ENCODE measurements at places on chromosomes 3 and 15.

DNA sequence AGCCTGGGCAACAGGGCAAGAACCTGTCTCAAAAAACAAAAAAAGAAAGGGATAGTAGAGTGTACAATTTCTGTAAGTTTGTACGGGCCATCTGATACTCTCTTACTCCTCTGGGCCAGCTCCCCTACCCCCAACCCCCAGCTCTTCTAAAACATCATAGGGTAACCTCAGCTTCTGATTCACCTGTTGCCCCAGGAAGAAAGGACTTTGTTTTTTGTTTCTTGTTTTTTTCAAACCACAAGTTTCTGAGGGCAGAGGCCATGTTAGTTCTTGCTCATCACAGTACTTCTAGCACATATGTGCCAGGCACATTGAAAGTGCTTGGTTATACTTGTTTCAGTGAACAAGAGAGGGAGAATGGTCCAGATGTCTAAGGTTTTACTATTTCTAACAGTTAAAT, 20.2 kb downstream of the ATOSA start:
- DNase-seq: no peak

DNA sequence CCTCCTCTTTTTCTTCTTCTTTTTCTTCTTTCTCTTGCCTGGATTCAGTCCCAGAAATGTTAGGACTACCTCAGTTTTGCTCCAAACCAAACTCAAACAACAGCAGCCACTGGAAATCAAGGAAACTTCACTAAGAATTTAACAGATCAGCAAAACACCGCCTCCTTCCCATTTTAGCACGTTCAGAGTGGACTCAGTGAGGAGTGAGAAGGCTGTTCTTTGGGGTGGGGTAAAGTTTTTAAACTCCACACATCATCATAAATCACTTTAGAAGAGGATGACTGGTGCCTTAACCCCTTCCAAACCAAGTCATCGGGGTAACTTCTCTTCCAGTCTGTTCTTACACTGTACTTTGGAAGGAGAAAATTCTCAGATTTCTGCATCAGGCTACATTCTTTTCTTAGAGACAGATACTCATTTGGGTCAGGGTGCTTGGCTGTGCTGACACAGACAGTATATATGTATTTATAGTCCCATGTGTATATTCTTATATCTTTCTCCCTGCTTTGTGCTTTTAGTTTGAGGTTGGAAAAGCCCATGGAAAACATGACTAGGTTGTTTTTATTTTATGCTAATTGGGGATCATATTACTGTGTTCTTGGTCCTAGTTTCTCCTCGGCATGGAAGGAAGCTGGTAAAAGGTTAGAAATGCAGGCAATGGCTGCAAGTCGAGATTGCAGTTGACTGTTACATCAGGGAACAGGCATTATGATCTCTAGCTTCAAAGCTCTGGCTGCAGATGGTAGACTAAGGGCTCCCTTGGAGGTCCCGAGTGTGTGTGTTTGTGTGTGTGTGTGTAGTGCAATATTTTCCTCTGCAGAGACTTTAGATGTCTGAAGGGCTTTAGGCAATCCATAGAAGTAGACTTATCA, at the start of gene CCDC80:
Gene CCDC80, minus strand, starts transcription at position 214 of the 872 bp plus-strand sequence. CDS start 1,238 bp downstream, outside the sequence.
- peak; percentile 88 for DNase-seq

GRCh38 chr15:69012761-69013364, 1.6 kb upstream of the NOX5 start:
- no peak for DNase-seq

GRCh38 chr15:101047301-101047781, 128.2 kb downstream of the LRRK1 start:
- DNase-seq: no peak

- no peak for DNase-seq
These were observed 687.2 kb upstream of the SGO1 start for GRCh38 chr3:20873235-20873634.

- DNase-seq: no peak
These were observed 169.9 kb downstream of the AKAP13 start for GRCh38 chr15:85550283-85550682.

DNA sequence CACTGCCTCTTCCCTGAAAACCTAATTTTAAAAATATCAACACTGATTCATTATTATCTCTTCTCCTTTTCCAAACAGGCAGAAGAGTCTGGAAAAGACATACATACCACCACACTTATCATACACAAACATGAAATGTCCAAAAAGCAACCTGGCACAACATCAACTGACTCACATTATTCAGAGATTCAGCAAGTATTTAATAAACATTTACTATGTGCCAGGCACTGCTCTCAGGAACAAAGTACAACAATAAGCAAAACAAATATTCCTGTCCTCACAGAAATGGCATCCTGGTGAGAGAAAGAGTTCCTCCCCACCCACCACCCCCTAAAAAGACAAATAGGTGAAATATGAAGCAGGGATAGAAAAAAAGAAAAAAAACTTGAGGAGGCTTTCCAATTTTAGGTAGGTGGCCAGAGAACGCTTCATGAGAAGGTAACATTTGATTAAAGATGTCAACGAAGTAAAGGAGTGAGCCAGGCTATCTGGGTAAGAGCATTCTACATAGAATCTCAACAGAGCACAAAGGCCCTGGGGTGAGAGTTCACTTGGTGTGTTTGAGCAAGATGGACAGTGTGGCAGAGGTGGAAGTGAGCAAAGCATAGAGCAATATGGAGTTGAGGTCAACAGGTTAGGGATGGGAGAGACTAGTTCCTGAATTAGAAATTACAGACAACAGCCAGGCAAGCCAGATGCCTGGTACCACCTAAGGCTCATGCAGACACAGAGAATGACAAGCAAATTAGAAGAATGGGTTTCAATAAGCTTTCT, 141.7 kb downstream of the OSBPL10 start:
- DNase-seq: no peak

DNA sequence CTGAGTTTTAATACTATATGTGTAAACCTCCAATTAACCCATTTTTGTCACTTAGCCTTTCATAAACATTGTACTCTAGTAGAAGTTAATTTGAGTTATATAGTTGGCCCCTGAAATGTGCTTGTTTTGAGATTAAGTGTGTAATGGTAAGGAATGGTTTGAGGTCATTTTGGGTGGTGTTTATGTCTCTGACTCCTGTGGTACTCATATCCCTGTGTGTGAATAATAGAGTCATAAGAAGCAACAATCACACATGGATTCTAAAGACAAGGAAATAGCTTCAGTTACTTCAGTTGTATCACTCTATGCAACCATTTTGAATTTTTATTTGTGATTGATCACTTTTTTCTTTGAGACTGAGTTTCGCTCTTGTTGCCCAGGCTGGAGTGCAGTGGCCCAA, 408.5 kb downstream of the MFSD1 start:
- DNase-seq: no peak

- DNase-seq: no peak
These were observed 817 bp upstream of the PLXNA1 start for GRCh38 chr3:126982126-126982470.

- DNase-seq: no peak
These were observed 227.6 kb upstream of the SATB1 start for GRCh38 chr3:18652781-18653180.

DNA sequence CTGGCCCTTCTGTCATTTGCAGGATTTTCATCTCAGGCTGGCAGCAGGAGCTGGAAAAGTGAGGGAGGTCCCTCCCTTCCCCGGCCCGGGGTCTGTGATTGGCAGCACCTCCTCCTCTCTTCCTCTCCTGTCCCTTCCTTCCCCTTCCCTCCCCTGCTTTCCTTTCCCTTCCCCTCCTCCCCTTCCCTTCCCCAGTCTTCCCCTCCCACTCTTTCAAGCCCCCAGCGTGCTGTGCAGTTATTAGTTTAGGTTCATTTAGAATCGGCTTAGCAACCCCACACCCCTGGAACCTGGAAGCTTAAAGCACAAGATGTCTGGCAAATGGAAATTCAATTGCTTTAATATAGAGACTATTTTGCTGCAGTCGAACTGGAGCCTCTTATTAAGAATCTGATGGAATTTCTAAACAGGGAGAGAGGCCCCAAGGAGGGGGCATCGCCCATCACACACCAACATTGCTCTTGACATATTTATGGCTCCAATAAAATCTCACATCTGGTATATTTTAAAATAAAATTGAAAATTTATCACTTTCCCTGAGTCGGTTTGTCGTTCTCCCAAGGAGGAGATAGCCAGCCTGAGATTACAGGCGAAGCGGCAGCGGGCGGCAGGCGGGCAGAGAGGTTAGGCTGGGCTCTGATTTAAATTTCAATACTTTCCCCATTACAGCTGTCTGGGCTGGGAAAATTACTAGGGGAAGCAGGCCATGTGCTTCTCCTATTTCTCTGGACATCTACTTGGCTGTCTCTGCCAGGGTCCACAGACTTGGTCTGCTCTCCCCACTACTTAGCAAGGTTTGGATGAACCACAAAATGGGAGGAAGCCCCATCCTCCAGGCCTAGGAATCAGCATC, 98.9 kb downstream of the LINGO1 start:
- no peak for DNase-seq

- no peak for DNase-seq
These were observed 31.4 kb upstream of the NOX5 start for GRCh38 chr15:68982976-68983563.

DNA sequence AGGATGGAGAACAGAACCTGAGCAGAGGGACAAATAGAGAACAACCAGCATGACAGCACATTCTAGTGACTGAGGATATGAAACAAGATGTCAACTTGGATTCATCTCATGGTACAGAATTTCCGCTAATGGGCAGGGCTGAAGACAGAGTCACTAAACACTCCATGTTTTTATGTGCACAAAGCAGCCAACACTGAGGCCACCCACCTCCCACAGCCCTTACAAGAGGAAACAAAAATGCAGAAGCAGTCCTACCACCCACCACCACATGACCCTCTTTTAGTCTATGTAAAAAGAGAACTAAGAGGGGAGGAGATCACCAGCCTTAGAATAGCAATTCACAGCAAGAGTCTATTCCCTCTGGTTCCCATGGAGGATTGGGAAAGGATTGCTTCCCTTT, 131.4 kb upstream of the UBE2E2 start:
- DNase-seq: no peak

GRCh38 chr3:147757866-147758265, 348.7 kb downstream of the ZIC1 start:
- DNase-seq: no peak

DNA sequence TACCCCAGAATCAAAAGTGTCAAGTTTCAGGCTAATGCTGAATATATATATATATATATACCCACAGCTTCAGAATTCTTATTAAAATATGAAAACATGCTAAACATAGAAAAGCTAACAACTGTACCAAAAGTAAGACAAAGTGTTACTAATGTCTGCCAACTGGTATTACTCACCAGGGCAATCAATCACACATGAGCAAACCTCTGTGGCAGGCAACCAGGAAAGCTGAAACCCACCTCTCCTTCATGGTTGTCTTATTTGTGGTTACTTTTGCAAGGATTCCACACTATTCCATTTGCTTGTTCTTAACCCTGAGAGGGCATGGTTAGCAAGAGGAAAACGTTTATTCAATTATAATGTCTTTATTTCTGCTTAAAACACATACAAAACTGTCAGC, 512.3 kb upstream of the MDFIC2 start:
- no peak for DNase-seq

GRCh38 chr3:189625071-189625470, 6.1 kb upstream of the TP63 start:
- no peak for DNase-seq

DNA sequence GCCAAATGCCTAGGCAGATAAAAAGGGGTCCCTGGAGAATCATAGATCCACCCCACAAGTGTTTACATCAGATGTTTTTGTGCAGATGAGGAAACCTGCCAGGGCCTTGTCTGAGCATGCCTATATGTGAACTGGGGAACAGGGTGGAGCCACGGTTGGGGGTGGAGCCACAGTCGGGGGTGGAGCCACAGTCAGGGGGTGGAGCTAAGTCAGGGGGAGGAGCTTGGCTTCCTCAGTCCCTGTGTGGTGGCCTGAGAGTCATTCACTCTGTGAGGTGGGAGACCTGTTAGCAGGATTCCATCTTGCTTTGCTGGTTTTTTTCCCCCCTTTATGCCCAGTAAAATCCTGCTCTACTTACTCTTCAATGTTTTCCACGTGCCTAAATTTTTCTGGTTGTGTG, 57.8 kb upstream of the TGFBR2 start:
- DNase-seq: no peak

DNA sequence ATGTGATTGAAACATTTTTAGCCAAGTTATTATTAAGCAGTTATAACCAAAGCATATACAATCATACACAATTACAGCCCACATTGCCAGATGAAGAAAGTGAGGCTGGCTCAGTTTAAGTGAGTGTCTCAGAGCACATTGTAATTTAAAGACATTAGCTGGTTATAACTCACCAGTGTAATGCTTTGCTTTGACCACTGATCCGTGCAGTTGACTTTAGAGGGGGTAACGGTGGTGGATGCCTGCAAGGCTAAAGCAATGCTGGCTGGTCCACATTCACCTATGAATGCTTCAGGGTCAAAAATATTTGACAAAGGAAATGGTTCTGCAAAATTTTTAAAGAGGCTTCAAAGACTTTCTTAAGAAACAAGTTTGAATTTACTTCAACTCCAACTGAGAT, 1.2 kb downstream of the C3orf85 start:
- DNase-seq: no peak

DNA sequence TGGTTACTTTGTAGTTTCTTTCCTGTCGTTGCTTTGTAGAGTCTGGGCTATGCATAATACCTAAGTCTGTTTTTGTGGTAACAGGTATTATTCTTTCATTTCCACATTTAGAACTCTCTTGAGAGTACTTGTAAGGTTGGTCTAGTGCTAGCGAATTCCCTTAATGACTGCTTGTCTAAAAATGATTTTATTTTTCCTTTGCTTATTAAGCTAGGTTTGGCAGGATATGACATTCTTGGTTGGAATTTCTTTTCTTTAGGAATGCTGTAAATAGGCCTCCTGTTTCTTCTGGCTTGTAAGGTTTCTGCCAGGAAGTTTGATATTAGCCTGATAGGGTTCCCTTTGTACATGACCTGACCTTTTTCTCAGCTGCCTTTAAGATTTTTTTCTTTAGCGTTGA, 70.1 kb upstream of the SGO1 start:
- no peak for DNase-seq

- peak; percentile 62 for DNase-seq
These were observed 225.6 kb upstream of the HES1 start for GRCh38 chr3:193910310-193910709.

DNA sequence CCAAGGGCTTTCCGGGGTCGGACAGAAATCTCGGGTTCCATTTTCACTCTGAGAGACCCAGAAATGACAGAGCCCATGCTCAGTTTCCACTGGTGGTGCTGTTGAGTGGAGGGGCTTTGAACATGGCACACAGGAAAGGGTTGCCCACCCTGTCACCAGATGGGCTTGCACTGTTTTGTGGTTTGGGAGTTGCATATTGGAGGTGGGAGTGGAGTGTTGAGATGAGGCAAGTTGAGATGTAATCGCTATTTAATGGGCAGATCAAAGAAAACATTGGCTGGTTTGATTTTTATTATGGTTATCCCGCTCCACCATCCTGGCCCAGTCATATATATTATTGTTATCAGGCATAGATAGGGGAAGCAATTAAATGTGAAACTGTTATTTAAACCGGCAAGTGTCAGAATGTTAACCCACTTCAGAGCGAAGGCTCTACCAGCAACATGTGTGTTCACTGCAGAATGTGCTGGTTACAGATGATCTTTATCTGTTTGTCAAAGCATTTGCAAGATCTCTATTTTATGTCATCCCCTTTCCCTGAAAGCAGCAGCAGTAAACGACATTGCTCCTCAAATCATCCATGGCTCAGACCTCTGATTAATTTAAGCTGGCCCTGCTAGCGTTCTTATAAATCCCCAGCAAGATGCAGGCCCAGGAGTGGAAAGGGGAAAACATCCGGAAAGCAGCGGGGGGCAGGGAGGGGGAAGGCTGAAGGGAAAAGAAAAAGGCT, 58.3 kb upstream of the TSEN2 start:
- no peak for DNase-seq

GRCh38 chr3:179449636-179450035, 1.6 kb downstream of the GNB4 start:
- no peak for DNase-seq
